ENCODE measurements at places on chromosomes 6 and 20.

DNA sequence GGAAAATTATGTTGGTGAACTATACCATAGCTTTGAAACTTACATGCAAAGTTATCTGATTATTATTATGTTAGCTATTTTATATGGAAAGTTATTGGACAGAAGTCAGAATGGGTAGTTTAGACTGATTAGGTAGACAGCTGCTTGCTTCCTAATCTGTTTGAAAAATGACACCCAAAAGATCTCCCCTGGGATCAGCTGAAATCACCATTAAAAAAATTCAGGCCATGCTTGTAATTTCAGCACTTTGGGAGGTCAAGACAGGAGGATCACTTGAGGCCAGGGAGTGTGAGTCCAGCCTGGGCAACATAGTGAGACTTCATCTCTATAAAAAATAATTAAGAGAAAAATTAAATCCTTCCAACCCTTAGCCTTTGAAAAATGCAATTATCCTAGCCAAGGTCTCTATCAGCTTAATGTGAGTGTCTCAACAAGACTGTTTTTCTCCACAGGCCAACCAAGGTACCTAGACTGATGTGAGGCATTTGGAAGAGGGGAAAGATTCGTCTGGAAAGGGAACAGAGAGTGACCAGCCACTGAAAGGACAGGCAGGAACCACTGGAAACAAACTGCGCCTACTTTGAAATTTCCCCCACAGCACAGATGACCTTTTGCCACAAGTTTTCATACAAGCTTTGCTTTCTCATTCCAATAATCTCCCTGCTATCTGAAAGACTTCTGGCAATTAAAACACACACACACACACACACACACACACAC, 232.3 kb downstream of the GMPR start:
- DNase-seq = no peak

- no peak for DNase-seq
Measured at GRCh38 chr6:50007819-50008218, 14.0 kb downstream of the DEFB110 start.

DNA sequence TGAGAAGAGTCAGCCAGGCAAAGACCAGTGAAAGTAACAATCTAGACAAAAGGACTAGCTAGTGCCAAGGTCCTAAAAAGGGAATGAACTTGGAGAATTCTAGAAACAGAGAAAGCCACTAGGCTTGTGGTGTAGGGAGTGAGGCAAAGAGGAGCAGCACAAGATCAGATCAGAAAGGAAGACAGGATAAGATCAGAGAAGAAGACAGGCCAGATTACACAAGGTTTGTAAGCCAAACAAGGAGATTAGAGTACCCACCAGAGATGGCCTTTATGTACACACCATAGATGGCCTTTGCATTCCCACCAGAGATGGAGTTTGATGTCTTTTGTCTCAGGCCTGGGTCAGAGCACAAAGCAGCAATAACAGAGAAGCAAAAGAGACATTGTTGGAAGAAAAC, 105.6 kb upstream of the PLCB4 start:
- DNase-seq = no peak

- DNase-seq = no peak
Measured at GRCh38 chr6:105326833-105327770, 75.8 kb downstream of the PREP start.
